Myocyte (in vitro differentiated cells): ENCODE measurements at places on chromosomes 3 and 15.

GRCh38 chr15:56184516-56184915, 59.2 kb downstream of the RFX7 start:
- no peak for DNase-seq

DNA sequence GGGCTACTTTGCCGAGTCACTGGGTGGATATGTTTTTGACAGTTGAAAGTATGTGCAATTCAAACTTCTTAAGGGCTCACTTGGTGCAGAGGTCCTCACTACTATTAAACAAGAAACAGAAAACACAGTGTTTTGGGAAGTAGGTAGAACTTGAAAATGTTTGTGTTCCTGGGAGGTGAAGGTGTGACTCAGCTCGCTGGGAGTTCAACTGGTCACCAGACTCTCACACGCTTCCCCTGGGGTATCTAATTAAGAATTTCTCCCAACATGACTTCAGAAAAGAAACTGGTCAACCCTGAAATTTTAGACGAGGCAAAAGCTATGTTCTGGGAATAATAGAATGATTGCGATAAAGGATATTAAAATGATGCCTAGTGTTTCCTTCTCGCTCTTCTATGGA, 1039.8 kb upstream of the SEMA6D start:
- DNase-seq = no peak

GRCh38 chr3:72242326-72242725, 457.4 kb upstream of the PROK2 start:
- no peak for DNase-seq

- DNase-seq = no peak
Measured at GRCh38 chr15:89777782-89778380, 1.7 kb downstream of the MESP2 start.

GRCh38 chr15:29090617-29091466, 178.8 kb downstream of the NSMCE3 start:
- no peak for DNase-seq

DNA sequence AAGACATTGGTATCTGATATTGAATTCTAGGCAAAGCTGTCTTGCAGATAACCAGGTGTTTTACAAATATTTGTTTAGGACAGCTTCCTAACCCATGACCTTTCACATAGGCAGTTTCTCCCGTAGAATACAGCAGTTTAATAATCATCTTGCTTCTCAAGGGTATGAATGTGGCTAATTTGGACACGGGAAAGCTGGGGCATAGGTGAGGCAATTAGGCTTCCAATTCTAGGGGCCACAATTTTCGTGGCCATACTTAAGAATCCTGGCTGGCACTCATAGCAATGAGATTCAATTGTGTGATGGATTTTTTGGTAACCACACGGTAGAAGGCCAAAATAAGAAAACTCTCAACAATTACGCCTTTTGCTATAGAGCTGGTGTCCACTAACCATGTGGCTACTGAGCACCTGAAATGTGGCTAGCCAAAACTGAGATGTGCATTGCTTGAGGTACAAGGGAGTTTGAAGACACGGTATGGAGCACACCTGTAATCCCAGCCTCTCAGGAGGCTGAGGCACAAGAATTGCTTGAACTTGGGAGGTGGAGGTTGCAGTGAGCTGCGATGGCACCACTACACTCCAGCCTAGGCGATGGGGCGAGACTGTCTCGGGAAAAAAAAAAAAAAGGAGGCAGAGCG, 34.4 kb downstream of the TFRC start:
- no peak for DNase-seq

DNA sequence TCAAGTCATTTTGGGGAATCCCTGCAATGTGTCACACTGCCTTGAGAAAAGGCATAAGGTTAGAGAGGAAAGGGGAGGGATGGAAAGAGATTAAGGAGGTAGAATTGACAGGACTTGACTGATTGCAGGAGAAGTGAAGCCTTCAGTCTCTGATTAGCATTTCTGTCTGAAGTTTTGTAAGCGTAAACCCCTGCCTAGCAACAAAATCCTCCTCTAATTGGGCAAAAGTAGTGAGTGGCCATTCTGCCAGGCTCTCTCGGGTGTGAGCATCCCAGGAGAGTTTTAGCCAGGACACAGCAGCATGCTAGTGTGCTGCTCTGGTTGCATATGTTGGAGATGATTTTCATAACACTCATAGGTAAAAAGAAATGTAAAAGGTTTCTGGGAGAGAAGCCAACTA, 117.0 kb upstream of the MRPL3 start:
- DNase-seq = no peak

DNA sequence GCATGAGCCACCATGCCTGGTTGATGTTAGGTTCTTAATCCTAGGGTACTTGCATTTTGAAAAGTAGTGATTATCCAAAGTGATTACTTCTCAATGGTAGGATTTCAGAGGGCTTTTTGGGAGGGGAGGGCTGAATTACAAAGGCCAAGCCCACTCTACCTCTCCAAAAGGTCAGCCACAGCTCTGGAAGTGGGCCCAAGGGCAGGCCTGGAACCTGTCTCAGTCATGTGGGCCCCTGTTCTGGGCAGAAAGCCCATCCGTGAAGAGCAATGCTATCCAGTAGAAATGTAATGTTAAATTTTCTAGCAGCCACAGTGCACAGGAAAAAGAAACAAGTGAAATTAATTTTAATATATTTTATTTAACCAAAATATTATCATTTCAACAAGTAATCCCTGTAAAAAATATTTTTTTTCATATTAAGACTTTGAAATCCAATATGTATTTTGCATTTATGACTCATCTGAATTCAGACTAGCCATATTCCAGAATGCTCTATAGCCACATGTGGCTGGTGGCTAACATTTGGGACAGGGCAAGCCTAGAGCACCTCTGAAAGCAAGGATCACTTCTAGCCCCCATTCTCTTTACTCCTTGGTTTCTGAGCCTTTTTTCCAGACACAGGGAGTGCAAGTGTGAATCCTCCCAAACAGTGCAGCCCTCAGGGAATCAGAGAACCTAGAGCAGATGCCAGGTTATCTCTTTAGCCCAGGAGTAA, 16.8 kb downstream of the RFT1 start:
- DNase-seq = peak; percentile 18

GRCh38 chr15:75350601-75351361, 3.9 kb downstream of the NEIL1 start:
- peak; percentile 7 for DNase-seq

GRCh38 chr15:98970799-98971198, 36.8 kb downstream of the PGPEP1L start:
- DNase-seq = no peak

GRCh38 chr3:195133462-195133861, 137.5 kb downstream of the XXYLT1 start:
- no peak for DNase-seq

- DNase-seq = no peak
Measured at GRCh38 chr3:122941228-122942206, 86.0 kb downstream of the SEMA5B start.

DNA sequence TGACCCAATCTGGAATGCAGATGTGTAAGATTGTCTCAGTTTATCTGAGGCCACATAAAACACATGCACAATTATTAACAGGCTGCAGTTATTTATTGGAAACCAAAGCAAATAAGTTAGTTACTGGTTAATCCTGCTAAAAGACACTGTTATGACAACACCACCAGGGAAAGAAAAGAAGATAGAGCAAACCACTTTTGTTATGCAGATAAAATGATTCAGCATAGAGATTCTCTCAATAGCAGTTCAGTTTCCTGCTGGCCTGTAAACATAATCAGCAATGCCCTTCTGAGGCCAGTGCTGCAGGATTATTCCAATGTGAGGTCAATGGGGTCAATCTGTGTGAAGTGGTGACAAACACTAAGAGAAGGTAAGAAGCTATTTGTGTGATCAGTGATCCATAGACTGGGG, 244.4 kb downstream of the ZBTB20 start:
- DNase-seq = no peak

- DNase-seq = no peak
Measured at GRCh38 chr3:101637451-101637850, 39.5 kb downstream of the ZBTB11 start.

DNA sequence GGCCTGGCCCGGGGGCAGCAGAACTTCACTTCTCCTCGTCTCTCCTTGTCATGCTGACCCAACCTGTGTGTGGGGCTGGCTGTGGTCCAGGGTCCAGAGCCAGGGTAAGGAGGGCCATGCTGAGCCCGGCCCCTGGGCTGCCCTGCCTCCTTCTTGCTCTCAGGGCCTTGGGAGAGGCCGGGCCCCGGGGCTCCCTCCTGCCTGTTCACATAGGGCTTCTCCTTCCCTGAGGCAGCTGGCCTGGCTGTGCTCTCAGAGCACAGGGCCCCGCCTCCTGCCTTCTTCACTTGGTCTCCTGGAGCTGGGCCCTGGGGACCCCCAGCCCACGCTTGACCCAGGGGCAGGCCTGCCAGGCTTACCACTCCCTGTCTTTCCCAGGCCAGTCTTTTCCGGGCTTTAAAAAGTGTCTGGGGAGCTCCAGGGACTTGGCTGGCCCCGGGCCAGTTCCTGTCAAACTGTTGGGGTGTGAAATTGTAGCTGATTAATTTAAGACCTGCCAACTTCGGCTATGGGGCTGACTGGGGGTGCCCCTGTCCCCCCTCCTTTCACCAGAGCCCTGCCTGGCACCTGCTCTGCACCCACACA, 11.8 kb downstream of the PLXNA1 start:
- peak; percentile 63 for DNase-seq

DNA sequence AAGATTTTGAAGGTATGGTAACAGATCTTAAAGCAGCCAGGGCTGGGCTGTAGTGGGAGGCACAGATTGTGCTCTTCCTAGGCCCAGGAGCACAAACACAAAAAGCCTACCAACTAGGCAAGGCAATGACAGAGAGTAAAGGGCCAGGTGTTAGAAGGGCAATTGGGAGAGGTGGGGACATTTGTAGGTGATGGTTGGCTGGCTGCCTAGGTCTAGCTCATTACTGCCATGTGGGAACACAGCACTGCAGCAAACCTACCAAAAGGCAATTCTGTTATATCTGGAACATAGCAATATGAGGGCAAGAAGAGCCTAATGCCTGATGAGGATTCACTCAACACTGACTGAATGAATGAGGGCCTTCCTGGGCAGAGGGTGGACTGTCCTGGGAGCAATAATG, 30.4 kb downstream of the ARHGEF3 start:
- no peak for DNase-seq

DNA sequence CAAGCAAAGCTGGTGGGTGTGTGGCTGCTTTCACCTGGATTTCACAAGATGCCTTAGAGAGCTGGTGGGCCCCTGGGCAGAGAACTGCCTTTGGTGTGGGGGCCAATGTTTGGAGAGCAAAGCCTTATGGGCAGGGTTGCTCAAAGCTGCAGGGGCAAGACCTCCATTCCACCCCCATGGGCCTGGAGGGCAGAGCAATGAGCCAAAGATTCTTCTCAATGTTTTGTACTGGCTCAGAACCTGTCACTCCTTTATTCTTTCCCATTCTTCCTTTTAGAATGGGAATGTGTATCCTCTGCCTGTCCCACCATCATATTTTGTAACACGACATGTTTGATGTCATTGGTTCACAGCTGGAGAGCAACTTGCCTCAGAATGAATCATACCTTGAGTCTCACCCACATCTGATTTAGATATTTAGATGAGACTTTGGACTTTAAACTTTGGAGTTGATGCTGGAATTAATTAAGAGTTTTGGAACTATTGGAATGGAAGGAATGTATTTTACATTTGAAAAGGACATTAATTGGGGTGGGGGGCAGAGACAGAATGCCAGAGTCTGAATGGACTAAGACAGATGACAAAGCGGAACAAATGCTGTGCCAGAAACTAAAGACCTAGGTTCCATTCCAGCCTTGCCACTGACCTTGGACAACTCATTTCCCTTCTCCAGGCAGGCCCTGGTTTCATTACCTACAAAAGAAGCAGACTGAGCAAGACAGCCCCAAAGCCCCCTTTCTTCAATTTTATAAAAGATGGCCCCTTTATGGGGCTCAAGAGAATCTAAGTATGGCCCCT, 72.9 kb downstream of the DAPK2 start:
- no peak for DNase-seq

DNA sequence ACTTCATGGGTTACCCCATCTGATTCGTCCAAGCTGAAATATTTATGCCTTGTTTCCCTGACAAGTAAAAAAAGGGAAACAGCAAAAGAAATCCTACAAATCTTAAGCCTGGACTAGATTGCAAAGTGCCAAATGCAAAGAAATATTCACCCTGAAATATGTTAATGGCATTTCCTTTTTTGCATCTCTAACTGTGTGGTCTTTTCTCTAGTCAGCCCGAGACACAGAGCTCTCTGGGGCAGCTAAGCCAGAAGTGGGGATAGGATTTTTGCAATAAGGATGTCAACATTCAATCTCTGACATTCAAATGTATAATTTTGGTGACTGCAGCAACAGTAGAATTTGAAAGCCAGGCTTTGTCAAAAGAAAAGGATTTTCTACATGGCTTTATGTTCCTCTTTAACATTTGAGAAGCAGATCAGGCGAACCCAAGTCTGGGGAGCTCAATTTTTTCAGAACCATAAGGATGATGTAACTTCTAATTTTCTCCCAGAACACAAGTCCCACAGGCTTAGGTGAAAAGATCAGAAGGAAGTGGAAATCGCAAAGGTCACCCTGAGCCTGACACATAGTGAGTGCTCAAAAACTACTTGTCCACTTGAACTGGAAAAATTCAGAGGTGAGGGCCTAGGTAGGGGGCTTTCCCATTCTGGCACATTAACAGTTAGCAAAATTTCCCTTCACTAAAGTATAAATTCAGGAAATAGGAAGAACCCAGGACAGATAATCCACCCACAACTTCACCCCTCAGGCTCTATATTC, 28.2 kb upstream of the KCNMB3 start:
- no peak for DNase-seq
